ENCODE measurements at places on chromosomes 2 and 18.

- no peak for DNase-seq
Measured at GRCh38 chr18:8478968-8479370, 130.3 kb upstream of the RAB12 start.

GRCh38 chr2:192307530-192307929, 112.8 kb upstream of the TMEFF2 start:
- DNase-seq, result no peak

- DNase-seq, result no peak
Measured at GRCh38 chr2:51263951-51264350, 232.0 kb upstream of the NRXN1 start.

- no peak for DNase-seq
Measured at GRCh38 chr2:127047716-127048617, 59.0 kb downstream of the BIN1 start.

DNA sequence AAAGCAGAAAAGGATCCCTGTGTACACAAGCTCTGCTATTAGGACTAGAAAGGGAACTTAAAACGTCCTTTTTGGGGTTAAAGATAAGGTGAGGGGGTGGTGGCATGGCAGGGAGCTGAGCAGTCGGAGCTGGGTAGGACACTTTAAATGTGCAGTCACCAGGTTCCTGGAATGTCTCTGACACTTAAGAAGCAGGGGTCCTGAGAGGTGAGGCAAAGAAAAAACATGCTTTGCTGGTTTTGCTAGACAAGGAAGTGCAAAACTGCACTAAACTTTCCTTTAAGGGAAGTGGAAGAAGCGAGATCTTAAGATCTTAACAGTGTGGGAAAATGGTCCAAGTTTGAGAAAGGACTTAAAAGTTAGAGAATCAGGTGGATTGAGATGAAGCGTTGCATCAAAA, 99.5 kb upstream of the MAP3K20 start:
- DNase-seq, result no peak

- DNase-seq, result no peak
Measured at GRCh38 chr2:47721296-47721695, 61.6 kb upstream of the MSH6 start.

GRCh38 chr18:71336576-71337210, 1047.8 kb downstream of the SOCS6 start:
- no peak for DNase-seq

- no peak for DNase-seq
Measured at GRCh38 chr2:158184556-158185343, 83.1 kb downstream of the UPP2 start.

DNA sequence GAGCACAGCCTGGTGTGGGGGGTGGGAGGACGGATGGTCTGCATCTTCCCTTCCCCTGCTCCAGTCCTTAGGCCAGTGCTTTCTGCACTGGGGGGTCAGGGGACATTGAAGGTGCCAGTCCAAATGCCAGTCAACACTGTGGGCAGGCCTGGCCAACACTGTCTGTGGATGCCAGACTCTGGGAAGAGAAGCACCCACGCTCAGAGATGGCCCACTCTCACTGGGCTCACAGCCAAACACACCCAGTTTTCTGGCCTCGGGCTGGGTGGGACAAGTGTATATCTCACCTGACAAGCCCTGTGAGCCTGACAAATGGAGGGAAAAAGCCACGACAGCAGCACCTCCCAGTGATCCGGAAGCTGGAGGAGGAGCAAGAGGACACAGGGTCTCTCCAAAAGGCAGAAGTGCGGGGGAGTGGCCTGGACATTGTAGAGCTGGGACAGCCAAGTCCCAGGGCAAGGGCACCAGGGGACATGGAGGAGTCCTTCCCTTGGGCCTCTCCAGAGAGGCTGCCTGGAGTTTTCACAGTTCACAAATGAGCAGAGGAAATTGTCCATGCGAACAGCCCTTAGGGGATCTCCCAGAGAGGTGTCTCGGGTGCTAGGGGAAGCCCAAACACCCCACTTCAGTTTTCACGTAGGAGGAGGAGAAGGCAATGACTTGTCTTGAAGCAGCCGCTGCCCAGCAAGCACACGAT, 79.3 kb downstream of the SDC1 start:
- DNase-seq, result no peak

DNA sequence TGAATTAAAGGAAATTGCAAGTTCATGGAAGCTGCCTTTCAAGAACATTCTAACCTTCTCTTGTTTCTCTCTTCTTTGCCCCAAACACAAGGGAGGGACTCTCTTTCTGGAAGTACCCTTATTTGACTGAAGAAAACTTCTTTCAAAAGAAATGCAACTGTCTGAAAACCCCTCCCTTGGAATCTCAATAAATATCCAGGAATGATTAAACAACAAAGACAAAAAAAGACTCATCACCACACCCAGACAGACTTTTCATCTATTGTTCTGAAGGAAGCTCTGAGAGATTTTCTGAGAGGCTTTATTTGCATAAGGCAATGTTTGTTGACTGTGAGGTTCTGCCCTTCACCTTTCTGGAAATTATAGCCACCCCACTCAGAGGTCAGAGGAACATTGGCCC, 1260.9 kb downstream of the LRP1B start:
- no peak for DNase-seq

DNA sequence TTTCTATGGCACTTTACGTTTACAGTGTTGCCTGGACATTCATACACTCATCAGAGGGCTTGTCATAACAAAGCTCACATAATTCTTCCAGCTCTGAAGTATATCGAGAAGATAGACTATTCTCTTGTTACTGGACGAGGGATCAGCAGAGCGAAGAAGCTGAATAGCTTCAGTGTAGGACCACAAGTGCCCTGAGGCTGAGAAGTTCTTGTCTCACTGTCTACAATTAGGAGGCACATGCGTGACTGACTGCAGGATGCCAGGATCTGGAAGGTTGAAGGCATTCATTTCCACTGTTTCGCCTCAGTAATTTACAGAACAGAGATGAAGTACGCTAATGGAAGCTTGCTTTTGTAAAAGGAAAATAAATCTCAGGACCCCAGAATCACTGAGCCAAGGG, 9.6 kb downstream of the SH3YL1 start:
- DNase-seq, result no peak

DNA sequence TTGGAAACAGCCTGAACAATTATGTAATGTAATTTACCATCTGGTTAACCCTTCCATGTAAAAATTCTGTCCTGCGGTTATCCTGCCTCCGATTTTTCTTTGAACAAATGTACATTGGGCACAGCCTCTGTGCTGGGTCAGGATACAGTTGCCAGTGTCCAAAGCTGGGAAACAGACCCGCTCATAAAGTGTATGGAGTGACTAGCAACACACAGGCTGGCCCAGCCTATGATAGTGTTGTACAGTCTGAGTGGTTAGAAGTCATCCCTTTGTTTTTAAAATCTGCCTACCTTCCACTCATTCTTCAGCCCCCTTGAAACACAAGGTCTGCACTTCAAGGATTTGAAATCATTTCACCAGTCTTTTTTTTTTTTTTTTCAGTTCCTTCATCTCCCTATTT, 50.1 kb downstream of the FEZ2 start:
- no peak for DNase-seq

DNA sequence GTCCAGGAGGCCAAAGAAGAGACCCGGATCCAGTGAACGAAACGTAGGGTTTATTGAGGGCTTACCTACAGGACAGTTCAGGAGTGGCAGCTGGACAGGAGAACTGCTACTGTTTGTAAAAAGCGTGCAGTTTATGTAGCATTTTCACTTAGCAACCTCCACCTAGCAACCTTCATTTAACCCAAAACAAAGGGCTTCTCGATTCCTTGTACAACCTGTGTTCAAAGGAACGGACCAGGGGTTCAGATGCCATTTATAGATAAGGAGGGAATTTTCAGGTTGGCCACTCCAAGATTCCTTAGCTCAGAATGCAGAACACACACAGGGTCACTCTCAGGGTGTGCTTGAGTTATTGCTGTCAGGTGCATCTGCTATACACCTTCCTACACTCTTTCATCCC, 65.1 kb upstream of the YWHAQ start:
- DNase-seq, result no peak

- DNase-seq, result no peak
Measured at GRCh38 chr2:235693279-235693678, 199.4 kb downstream of the AGAP1 start.

GRCh38 chr2:223863491-223863890, 26.1 kb upstream of the AP1S3 start:
- DNase-seq, result no peak

- DNase-seq, result no peak
Measured at GRCh38 chr18:2256577-2256976, 314.7 kb downstream of the METTL4 start.

DNA sequence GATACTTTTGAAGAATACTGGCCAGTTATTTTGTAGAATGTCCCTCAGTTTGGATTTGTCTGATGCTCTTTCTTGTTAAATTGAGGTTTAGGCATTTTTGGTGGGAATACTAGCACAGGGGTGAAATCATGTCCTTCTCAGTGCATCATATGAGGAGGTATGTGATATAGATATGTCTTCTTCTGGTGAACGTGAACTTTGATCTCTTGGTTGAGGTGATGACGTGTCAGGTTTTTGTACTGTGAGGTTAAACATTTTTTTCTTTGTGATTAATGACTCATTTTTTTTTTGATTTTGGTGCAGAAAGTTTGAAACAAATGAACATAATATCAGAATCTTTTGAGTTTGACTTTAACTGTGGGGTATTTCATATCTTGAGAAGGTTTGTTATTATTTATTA, 11.0 kb downstream of the ZNF407 start:
- DNase-seq, result no peak

- DNase-seq, result no peak
Measured at GRCh38 chr18:54250846-54251261, 18.5 kb upstream of the POLI start.

DNA sequence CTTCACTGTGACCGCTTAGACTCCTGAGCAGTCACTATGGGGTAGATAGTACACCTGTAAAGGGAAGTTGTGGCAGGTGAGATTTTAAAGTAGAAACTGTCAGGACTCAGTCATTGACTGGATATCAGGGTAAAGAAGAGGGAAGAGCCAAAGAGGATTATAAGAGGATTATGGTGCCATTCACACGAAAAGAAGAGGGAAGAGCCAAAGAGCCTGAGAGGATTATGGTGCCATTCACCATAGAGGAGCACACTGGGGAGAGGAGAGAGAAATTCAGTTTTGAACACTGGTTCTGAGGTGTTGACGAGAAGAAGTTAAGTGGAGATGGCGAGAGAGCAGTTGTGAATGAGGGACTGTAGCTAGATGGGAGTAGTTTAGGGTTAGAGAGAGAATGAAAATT, 16.9 kb upstream of the KCNJ13 start:
- no peak for DNase-seq

GRCh38 chr2:199606193-199606780, 148.5 kb upstream of the SATB2 start:
- DNase-seq, result no peak

DNA sequence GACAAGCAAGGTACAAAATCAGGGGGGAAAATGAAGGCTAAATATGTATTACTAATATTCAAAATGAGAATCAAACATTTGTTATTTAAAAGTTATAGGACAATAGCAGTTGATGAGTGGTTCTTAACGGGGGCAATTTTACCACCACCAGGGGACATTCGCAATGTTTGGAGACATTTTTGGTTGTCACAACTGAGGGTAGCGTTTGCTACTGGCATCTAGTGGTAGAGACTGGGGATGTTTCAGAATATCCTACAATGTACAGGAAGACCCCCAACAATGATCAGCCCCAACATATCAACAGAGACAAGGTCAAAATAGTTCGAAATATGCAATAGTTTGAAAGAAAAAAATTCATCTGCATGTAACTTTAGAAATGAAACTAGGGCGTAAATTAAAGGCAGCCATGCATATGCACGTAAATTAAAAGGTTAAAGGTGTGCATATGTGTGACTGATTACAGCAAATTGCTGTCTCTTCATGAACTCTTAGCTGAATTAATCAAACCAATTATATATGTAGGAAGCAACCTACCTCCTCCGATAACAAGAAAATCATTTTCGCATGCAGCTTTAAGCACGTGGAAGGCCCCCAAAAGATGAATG, 61.2 kb upstream of the CUL3 start:
- no peak for DNase-seq

- DNase-seq, result no peak
Measured at GRCh38 chr2:213766465-213766901, 482.2 kb downstream of the SPAG16 start.

- DNase-seq, result no peak
Measured at GRCh38 chr18:79227621-79228020, 158.4 kb downstream of the ATP9B start.

GRCh38 chr2:66477135-66477842, 42.4 kb downstream of the MEIS1 start:
- DNase-seq, result no peak

DNA sequence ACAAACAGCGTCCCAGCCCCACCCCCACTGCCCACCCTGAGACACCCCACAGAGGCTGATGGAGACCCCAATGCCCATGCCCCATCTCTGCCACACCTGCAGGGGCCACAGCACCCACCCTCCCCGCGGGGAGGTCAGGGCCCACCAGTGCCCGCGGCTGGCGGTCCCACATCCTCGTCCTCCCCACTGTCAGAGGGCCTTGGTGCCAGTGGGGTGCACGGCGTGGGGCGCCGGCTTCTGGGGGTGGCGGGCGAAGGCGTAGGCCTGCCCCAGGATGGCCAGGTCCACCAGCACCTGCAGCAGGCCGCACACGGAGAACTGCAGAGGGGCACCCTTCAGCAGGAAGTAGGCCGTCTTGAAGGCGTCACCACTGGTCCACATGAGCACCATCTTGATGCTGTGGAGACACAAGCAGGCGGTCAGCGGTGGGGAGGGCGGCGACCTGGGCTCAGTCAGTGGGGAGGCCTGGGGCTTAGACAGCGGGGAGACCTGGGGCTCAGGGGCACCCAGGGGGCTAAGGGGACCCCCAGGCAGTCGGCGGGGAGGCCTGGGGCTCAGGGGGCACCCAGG, 47.6 kb downstream of the SLC66A2 start:
- no peak for DNase-seq

DNA sequence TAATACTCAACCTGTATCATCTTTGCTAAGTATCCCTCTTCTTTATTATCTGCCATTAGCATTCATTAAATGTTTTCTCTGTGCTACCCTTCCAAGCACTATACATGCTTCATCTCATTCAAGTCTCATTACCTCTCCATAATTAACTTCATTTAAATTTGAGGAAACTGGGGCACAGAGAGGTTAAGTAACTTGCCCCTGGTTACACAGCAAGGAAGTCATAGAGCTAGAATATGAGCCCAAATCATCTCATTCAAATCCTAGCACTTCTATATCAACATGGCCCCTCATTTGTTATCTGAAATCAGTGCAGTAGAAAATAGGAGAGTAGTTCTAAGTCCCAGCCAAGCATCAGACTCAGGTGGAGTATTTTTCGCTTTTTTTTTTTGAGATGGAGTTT, 4.4 kb downstream of the MRPL35 start:
- DNase-seq, result no peak

DNA sequence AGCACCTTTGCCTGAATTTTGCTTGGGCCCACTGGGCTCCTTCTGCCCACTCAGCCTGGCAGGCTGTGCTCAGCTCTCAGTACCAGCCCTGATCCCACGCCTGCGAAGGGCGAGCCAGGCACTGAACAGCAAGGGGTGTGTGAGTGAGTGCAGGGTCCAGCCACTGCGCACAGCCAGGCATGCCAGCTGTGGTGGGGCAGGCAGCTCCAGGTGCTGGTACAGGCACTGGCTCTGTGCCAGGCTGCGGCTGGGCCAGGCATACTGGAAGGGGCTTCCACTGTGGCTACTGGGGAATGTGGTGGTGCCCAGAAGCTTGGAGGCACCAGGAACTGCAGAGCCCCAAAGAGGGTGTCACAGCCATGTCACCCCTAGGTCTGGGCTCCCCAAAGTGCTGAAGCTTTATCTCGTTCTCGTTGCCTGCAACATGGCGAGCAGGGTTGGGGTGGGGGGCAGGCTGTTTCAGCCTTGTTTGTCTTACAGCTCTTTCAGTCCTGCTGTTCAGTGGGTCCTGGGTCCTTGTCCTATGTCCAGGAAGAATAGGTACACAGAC, 8.8 kb downstream of the DYSF start:
- no peak for DNase-seq

- no peak for DNase-seq
Measured at GRCh38 chr2:65261676-65262075, 34.0 kb downstream of the ACTR2 start.

All from DMS 273 treated with DMSO at 0.1 percent for 48 hours (cell line).